Activated naive CD8-positive, alpha-beta T cell treated with anti-CD3 and anti-CD28 coated beads for 36 hours (primary cell): ENCODE measurements at places on chromosomes 4 and X. TPM values are rescaled to one million over a fixed set of nuclear protein-coding genes. Genes with fewer than 3 reads are reported as not detected.

- no peak overlapping the region for H3K4me3 ChIP-seq
- no peak for DNase-seq
- no peaks in the 10 kb centered on the region for H3K4me1 ChIP-seq
- no peaks in the 10 kb centered on the region for H3K36me3 ChIP-seq
- H3K27me3 ChIP-seq = no peaks in the 10 kb centered on the region
Measured at GRCh38 chr4:58636381-58636780, 1526.2 kb upstream of the IGFBP7 start.

Gene STARD8
- 0.50 TPM for total RNA-seq

DNA sequence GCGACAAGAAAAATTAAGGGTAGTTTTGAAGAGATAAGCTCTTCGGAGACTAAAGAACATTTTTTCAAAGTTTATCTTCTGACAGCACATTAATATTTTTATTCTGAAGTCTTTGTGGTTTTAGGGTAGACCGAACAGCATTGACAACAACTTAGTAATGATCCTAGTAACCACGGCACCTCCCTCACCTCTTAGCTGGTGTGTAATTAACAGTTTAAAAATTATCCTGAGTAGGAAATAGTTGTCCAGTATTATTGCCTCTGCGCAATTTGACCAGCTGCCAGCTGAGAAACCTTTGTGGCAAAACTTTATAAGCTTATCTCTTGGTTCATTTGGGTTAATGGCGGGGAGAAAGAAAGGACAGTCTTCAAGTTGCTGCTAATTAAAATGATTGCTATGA, 213.6 kb downstream of the CBLL2 start:
- no peak overlapping the region for H3K27ac ChIP-seq
- no peak overlapping the region for H3K4me3 ChIP-seq
- no peak for DNase-seq
- H3K4me1 ChIP-seq = no peaks in the 10 kb centered on the region

DNA sequence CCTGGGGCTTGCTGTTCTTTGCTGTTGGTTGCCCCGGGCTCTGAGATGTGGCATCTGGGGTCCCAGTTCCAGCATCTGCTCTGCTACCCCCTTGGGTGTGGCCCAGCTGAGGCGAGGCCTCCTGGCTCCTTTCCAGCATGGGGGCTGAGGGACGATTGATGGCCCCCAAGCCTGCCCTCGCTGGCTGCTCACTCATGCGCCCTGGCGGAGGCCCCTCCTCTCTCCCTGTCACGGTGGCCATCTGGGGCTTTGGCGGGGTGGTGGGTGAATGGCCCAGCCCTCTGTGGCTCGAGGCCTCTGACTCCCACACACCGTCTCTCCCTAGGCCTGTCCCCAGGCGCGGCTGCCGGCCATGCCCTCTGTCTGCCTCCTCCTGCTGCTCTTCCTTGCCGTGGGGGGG, 1.8 kb downstream of the PLXNA3 start:
- H3K4me1 ChIP-seq = peaks cover 4% of the 10 kb centered on the region
- no peaks in the 10 kb centered on the region for H3K36me3 ChIP-seq
- H3K4me3 ChIP-seq = peak overlapping the region; percentile 82
- no peak for DNase-seq
- no peak overlapping the region for H3K27ac ChIP-seq
- no peaks in the 10 kb centered on the region for H3K27me3 ChIP-seq

DNA sequence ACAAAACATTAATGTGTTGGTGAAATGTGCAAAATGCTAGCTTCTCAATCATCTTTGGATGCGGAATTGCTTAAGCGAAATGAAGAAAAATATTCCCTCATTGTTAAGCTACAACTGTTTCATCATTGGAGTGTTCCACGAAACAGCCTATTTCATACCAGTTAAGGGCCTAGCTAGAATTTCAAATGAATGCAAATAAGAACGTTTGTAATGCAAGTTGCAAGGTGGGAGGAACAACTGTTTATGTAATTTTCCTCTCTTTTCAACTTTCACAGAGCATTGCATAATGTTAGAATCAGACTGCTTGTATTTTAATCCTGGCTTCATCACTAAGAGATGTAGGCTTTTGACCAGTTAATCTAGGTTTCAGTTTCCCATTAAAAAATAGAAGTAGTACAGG, 480.1 kb downstream of the IL1RAPL1 start:
- DNase-seq = no peak
- no peaks in the 10 kb centered on the region for H3K27me3 ChIP-seq
- H3K27ac ChIP-seq = no peak overlapping the region
- no peaks in the 10 kb centered on the region for H3K36me3 ChIP-seq
- no peak overlapping the region for H3K4me3 ChIP-seq
- no peaks in the 10 kb centered on the region for H3K4me1 ChIP-seq

DNA sequence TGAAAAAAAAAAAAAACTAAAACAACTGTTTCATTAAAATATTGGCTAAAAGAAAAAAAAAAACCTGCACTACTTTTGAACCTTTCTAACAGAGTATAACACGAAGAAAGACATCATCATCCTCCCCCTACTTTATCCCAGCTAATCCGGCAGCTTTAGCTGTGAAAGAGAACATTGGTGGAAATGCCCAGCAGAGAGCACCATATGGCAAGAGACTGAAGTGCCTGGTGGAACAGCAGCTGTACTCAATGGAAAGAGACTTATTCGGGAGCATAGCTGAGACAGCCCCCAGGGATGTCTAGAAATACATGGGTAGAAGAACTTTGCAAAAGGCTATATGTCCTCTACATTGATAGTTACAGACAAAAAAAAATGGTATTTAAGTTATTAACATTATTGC, 30.3 kb downstream of the STPG2 start:
- H3K36me3 ChIP-seq = no peaks in the 10 kb centered on the region
- H3K4me3 ChIP-seq = no peak overlapping the region
- H3K27ac ChIP-seq = no peak overlapping the region
- H3K27me3 ChIP-seq = no peaks in the 10 kb centered on the region
- no peaks in the 10 kb centered on the region for H3K4me1 ChIP-seq
- DNase-seq = no peak

Gene HS6ST2
- total RNA-seq = 0.39 TPM

GRCh38 chr4:127307996-127308395, 324.8 kb upstream of the INTU start:
- no peaks in the 10 kb centered on the region for H3K27me3 ChIP-seq
- no peak overlapping the region for H3K27ac ChIP-seq
- no peaks in the 10 kb centered on the region for H3K4me1 ChIP-seq
- H3K36me3 ChIP-seq = no peaks in the 10 kb centered on the region
- H3K4me3 ChIP-seq = no peak overlapping the region

Gene CACNA1F
- total RNA-seq = 0.72 TPM

Gene CHRDL1
- total RNA-seq = not detected

- peaks cover 14% of the 10 kb centered on the region for H3K4me1 ChIP-seq
- no peak overlapping the region for H3K27ac ChIP-seq
- H3K27me3 ChIP-seq = no peaks in the 10 kb centered on the region
Measured at GRCh38 chr4:173243917-173244658, 75.5 kb downstream of the GALNT7 start.

DNA sequence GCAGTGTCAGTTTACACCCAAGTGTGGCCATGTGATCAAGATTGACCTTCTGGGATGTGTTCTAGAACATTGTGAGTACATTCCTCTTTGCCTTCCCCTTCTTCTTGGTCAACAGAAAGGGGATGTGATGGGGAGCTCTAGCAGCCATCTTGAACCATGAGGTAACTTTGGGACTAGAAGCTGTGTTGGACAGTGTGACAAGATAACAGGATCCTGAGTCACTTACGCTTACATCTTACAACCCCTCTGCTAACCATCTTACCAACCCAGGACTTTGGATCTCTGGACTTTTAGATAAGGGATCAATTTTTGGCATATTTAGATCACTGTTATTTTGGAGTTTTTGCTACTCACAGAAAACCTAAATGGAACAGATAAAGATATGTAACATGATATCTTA, 625.6 kb downstream of the BCOR start:
- H3K27me3 ChIP-seq = no peaks in the 10 kb centered on the region
- no peak overlapping the region for H3K4me3 ChIP-seq
- no peak for DNase-seq
- H3K4me1 ChIP-seq = peaks cover 4% of the 10 kb centered on the region

- H3K27ac ChIP-seq = no peak overlapping the region
- H3K4me1 ChIP-seq = no peaks in the 10 kb centered on the region
- H3K36me3 ChIP-seq = peaks cover 3% of the 10 kb centered on the region
- DNase-seq = no peak
- peaks cover 4% of the 10 kb centered on the region for H3K27me3 ChIP-seq
Measured at GRCh38 chr4:99483636-99484035, 27.2 kb upstream of the C4orf17 start.

Gene AVPR2
- not detected for total RNA-seq

Gene GPR50
- not detected for total RNA-seq

GRCh38 chr4:100982345-100982744, 365.0 kb downstream of the PPP3CA start:
- DNase-seq = no peak
- no peak overlapping the region for H3K4me3 ChIP-seq
- H3K4me1 ChIP-seq = no peaks in the 10 kb centered on the region

- peaks cover 27% of the 10 kb centered on the region for H3K4me1 ChIP-seq
- peaks cover 12% of the 10 kb centered on the region for H3K36me3 ChIP-seq
- no peak overlapping the region for H3K27ac ChIP-seq
- peaks cover 11% of the 10 kb centered on the region for H3K27me3 ChIP-seq
- H3K4me3 ChIP-seq = no peak overlapping the region
Measured at GRCh38 chr4:177313263-177313662, 3.6 kb downstream of the NEIL3 start.

DNA sequence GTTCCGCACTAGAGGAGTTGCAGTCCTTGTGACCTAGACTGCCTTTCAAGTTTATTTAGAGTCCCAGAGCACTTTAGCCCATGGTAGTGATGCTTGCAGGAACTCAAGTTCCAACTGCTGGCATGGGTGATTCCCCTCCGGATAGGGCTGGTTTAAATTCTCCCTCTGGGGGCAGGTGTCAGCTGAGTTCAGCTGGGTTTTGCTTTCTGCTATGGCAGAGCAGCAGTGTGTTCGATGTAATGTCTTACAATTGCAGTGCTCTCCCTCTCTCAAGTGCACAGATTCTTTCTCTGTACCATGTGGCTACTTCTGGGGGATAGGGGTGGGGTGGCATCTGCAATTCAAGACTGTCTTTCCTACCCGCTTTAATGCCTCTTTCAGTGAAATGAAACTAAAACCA, 164.8 kb upstream of the ZIC3 start:
- H3K36me3 ChIP-seq = no peaks in the 10 kb centered on the region
- no peak overlapping the region for H3K27ac ChIP-seq
- no peak for DNase-seq
- H3K4me1 ChIP-seq = no peaks in the 10 kb centered on the region
- no peak overlapping the region for H3K4me3 ChIP-seq
- peaks cover 11% of the 10 kb centered on the region for H3K27me3 ChIP-seq

Gene CFI
- not detected for total RNA-seq

- H3K4me3 ChIP-seq = no peak overlapping the region
- H3K36me3 ChIP-seq = peaks cover 4% of the 10 kb centered on the region
- H3K27ac ChIP-seq = no peak overlapping the region
- peaks cover 25% of the 10 kb centered on the region for H3K4me1 ChIP-seq
- H3K27me3 ChIP-seq = no peaks in the 10 kb centered on the region
Measured at GRCh38 chr4:139858436-139859205, 193.0 kb downstream of the MGST2 start.

DNA sequence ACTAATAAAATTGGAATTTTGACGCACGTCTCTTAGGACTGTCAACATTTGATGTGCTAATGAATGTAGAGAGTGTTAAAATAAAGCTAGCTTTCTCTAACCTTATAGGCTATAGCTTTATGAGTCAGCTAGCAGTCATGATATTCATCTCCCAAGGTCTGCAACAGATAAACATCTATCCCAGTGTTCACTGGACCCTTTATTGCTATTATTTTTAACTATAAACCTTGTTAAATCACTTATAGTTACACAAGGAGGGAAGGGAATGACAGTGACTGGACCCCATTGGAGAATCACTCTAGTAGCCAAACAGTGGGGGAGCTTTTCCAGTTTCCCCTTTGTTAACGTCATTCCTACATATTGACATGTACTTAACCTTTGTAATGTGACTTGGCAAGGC, 67.9 kb upstream of the SHISA3 start:
- no peak overlapping the region for H3K4me3 ChIP-seq
- no peak overlapping the region for H3K27ac ChIP-seq
- H3K4me1 ChIP-seq = no peaks in the 10 kb centered on the region
- no peaks in the 10 kb centered on the region for H3K36me3 ChIP-seq
- peaks cover 7% of the 10 kb centered on the region for H3K27me3 ChIP-seq
- no peak for DNase-seq

DNA sequence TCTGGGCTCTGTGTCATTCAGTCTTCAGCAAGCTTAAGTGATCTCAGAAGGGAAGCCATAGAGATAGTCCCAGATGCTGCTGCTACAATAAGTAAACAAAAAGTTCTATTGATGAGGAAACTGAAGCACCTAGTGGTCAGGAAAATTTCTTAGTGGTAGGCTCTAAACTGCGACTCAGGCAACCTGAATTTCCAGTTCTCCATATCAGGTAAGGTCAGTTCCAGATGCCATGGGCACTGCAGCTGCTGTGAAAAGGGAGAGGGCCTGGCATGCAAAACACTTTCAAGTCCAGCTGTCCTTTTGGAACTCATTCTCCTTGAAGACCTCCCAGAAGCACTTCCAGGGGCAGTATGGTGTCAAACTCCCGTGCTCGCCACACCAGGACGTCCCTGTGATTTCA, 46.2 kb downstream of the REELD1 start:
- H3K4me1 ChIP-seq = no peaks in the 10 kb centered on the region
- H3K4me3 ChIP-seq = no peak overlapping the region
- no peaks in the 10 kb centered on the region for H3K27me3 ChIP-seq

- H3K27ac ChIP-seq = no peak overlapping the region
- no peak for DNase-seq
- H3K4me1 ChIP-seq = no peaks in the 10 kb centered on the region
- no peaks in the 10 kb centered on the region for H3K36me3 ChIP-seq
- H3K4me3 ChIP-seq = no peak overlapping the region
- H3K27me3 ChIP-seq = peaks cover 4% of the 10 kb centered on the region
Measured at GRCh38 chr4:181582595-181582994, 660.6 kb upstream of the TENM3 start.

DNA sequence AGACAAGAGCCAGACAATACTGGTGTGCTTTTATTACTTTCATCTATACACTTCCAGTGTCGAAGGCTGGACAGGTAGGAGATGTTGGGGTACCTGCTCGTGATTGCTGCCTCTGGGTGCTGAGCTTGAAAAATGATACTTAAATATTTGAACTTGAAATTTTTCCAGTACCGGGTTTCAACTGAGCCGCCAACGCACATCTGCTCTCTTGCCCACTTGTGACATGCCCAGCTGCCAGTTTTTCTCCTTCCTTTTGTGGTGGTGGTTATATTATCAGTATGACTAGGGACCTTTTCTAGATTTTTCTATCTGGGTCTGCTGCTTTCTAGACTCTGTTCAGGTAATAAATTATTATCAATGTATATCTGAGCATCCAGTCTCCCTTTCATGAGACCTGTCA, 3.4 kb downstream of the OGT start:
- H3K27ac ChIP-seq = peak overlapping the region; percentile 94
- peak overlapping the region; percentile 75 for H3K4me3 ChIP-seq
- H3K4me1 ChIP-seq = peaks cover 23% of the 10 kb centered on the region
- DNase-seq = no peak
- H3K27me3 ChIP-seq = no peaks in the 10 kb centered on the region

- peak; percentile 15 for DNase-seq
- H3K27me3 ChIP-seq = peaks cover 5% of the 10 kb centered on the region
- no peak overlapping the region for H3K27ac ChIP-seq
- no peaks in the 10 kb centered on the region for H3K4me1 ChIP-seq
Measured at GRCh38 chrX:151753313-151754046, 18.9 kb downstream of the CNGA2 start.
